ENCODE measurements at places on chromosomes 5 and 9. TPM values are rescaled to one million over a fixed set of nuclear protein-coding genes. Genes with fewer than 3 reads are reported as not detected.
A peak's percentile ranks its signal among the peaks of the same experiment; 100 is the strongest.

GRCh38 chr9:124878021-124878420, 16.1 kb downstream of the ARPC5L start:
- no peak for DNase-seq
- no peak overlapping the region for H3K4me3 ChIP-seq
- H3K27ac ChIP-seq, result no peak overlapping the region
- peaks cover 18% of the 10 kb centered on the region for H3K4me1 ChIP-seq

Gene BASP1
- total RNA-seq, result 0.18 TPM

DNA sequence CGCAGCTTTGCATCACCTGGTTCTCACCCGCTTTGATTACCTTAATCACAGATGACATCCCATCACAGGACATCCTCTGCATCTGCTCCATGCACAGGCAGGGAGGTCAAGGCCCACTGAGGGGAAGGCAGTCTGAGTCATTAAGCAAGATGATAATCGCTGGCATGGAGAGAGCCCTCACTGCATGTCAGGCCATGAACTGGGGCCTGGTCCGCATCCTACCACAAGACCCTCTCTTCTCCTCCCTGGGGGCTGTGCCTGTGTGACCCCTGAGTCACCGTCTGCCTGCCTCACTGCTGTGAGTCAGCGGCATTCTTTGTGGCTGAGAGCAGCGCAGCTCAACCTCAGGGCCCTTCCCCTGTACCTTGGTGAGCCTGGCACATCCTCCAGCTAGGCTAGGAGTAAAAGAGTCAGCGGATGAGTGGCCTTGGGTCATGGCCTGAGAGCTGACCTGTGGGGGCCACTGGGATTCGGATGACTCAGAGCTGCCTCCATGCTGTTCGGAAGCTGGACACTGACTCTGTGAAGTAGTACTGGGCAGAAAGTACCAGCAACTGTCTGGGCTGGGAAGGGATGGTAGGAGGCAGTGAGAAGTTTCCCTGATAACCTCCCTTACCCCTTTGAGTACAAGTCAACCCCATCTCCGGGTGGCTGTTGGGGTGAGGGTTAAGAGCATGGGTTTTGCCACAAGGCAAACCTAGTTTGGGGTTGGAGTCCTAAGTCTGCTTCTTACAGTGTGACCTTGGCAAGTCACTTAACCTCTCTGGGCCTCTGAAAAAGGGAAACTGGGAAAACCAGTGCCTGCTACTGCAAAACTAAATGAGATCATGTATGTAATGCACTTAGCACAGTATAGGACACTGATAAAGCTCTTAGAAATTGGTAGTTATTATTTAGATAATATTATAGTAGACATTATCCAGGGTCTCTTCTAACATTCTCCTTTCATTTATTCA, 14.6 kb upstream of the ARSI start:
- H3K4me1 ChIP-seq, result peaks cover 3% of the 10 kb centered on the region
- H3K27ac ChIP-seq, result no peak overlapping the region
- no peaks in the 10 kb centered on the region for H3K27me3 ChIP-seq
- no peaks in the 10 kb centered on the region for H3K36me3 ChIP-seq
- no peak overlapping the region for H3K4me3 ChIP-seq

Gene BAAT
- not detected for total RNA-seq

GRCh38 chr5:62900976-62901375, 322.4 kb downstream of the LRRC70 start:
- no peaks in the 10 kb centered on the region for H3K36me3 ChIP-seq
- H3K27me3 ChIP-seq, result no peaks in the 10 kb centered on the region
- H3K4me3 ChIP-seq, result no peak overlapping the region
- H3K4me1 ChIP-seq, result no peaks in the 10 kb centered on the region
- DNase-seq, result no peak
- H3K27ac ChIP-seq, result no peak overlapping the region

GRCh38 chr5:137152616-137153015, 346.5 kb downstream of the SPOCK1 start:
- no peaks in the 10 kb centered on the region for H3K36me3 ChIP-seq
- H3K4me1 ChIP-seq, result no peaks in the 10 kb centered on the region
- no peak overlapping the region for H3K4me3 ChIP-seq
- H3K27me3 ChIP-seq, result peaks cover 2% of the 10 kb centered on the region
- no peak overlapping the region for H3K27ac ChIP-seq

DNA sequence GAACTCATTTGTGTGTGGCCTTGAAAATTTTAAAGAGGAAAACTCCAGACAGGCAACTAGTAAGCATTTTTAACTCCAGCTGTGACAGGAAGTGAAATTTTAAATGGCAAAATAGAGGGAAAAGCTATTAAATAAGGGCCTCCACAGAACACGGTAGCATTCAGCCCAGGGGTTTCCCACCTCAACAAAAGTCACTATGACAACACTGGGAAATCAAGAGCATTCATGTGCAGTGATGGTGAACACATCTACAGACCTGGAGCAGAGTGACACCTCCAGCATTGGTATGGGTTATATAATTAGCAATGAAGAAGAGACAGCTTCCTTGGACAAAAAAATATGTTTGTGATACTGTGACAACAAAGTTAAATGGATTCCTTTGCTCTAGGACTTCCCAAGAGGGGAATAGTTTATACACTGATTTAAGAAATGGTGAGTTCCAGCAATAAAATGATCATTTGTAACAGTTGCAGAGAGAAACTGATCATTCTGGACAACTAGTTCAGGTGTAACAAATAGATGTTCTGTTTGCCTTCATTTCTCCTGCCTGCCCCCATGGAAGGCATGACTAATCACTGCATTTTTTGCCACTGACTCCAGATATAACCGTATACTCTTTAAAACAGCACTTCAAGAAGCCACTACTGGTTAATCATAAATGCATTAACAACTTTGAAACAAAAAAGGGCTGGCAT, 93.3 kb upstream of the SLC44A1 start:
- DNase-seq, result no peak
- no peak overlapping the region for H3K4me3 ChIP-seq
- H3K27ac ChIP-seq, result no peak overlapping the region
- no peaks in the 10 kb centered on the region for H3K27me3 ChIP-seq
- H3K36me3 ChIP-seq, result no peaks in the 10 kb centered on the region
- H3K4me1 ChIP-seq, result peaks cover 12% of the 10 kb centered on the region

GRCh38 chr9:114487607-114488300, 17.5 kb downstream of the WHRN start:
- H3K36me3 ChIP-seq, result no peaks in the 10 kb centered on the region
- peak overlapping the region; percentile 9 for H3K27ac ChIP-seq
- peaks cover 27% of the 10 kb centered on the region for H3K4me1 ChIP-seq
- peak; percentile 73 for DNase-seq
- H3K4me3 ChIP-seq, result no peak overlapping the region
- no peaks in the 10 kb centered on the region for H3K27me3 ChIP-seq

Gene RLN2
- total RNA-seq, result 5.5 TPM

GRCh38 chr9:133075925-133076630, 14.3 kb downstream of the CEL start:
- no peaks in the 10 kb centered on the region for H3K4me1 ChIP-seq
- peaks cover 4% of the 10 kb centered on the region for H3K36me3 ChIP-seq
- no peak for DNase-seq
- no peak overlapping the region for H3K4me3 ChIP-seq

GRCh38 chr9:83508067-83508466, 30.1 kb downstream of the FRMD3 start:
- peaks cover 10% of the 10 kb centered on the region for H3K4me1 ChIP-seq
- H3K27me3 ChIP-seq, result no peaks in the 10 kb centered on the region
- H3K36me3 ChIP-seq, result no peaks in the 10 kb centered on the region
- H3K4me3 ChIP-seq, result no peak overlapping the region
- DNase-seq, result peak; percentile 8

DNA sequence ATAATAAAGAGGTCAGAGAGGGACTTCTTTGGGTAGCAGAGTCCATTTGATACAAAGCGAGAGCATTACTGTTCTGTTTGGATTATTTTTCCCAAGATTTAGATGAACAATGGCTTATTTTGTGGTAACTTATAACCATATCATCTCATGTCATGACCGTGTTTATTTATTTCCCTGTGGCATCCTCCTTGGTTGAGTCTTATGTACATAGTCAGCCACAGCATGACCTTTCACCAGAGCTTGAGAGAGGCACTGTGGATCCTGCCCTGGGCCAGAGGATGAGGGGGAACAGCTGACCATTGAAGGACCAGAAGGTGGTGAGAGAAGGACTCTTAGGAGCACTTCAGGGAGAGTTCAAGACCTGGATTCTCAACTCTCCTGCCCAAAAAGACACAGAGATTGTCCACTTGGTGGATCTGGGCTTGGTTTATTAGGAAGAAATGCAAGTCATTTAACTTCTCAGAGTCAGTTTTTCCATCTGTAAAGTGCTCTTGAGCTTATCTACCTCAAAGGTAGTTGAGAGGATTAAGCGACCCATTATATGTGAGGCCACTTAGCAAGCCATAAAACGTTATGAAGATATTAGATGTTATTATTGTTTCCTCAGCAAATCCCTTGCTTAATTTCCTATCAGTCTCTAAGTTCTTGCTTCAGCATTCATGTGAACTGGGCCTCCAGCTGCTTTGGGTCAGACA, 51.4 kb downstream of the PPIC start:
- no peak overlapping the region for H3K27ac ChIP-seq
- DNase-seq, result no peak
- H3K27me3 ChIP-seq, result peaks cover 4% of the 10 kb centered on the region
- no peak overlapping the region for H3K4me3 ChIP-seq

DNA sequence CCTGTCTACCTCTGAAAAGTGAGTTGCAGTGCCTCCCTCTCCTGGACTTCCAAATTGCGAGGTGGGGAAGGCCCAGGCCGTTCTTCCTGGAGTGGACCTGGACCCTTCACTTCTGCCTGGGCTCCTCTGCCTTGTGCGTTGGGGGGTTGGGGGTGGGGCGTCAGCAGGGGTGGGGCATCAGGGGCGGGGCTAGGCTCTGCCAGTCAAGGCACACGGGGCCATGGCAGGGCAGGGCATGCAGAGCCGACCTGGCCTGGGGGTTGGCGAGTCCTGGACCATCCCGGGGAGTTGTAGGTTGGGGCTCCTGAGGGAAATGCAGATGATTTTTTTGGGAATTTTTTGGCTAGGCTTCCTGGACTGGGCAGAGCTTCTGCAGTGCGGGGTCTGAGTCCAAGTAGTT, 87.1 kb downstream of the EHMT1 start:
- H3K27ac ChIP-seq, result peak overlapping the region; percentile 57
- peaks cover 26% of the 10 kb centered on the region for H3K36me3 ChIP-seq
- H3K4me1 ChIP-seq, result peaks cover 41% of the 10 kb centered on the region
- DNase-seq, result no peak
- H3K27me3 ChIP-seq, result no peaks in the 10 kb centered on the region

Gene IFNB1
- total RNA-seq, result 0.87 TPM

DNA sequence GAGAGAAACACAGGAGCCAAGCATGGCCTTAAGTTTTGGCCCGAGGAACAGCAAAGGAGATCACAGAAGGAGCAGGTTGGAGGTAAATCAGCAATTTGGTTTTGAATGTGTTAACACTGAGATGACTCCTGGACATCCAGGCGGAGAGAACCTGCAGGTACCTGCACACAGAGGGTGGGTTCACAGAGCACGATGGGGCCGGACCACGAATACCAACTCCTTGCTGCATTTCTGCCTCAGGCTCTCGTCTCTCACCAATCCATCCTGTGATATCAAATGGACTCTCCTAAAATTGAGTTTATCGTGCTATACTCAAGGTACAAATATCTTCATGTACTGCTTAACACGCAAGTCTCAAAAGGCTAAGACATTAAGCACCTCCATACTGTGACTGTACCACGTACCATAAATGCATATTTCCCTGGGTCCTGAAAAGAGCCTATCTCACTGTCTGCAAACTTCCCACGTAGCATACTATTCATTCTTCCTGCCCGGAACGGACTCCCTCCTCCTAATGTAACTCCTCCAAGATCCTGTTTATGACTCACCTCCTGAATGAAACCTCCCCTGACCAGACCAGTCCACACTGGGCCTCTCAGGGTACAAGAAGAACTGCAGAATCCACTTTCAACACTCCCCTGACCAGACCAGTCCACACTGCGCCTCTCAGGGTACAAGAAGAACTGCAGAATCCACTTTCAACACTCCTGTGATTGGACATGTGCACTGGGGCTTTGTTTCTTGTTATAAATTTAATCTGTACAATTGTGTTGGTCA, 380.8 kb upstream of the RFX3 start:
- H3K27ac ChIP-seq, result no peak overlapping the region
- H3K4me3 ChIP-seq, result no peak overlapping the region
- peaks cover 3% of the 10 kb centered on the region for H3K27me3 ChIP-seq
- no peaks in the 10 kb centered on the region for H3K36me3 ChIP-seq
- H3K4me1 ChIP-seq, result no peaks in the 10 kb centered on the region

GRCh38 chr5:167712986-167713585, 578.4 kb upstream of the WWC1 start:
- no peak overlapping the region for H3K27ac ChIP-seq
- no peaks in the 10 kb centered on the region for H3K27me3 ChIP-seq
- H3K4me1 ChIP-seq, result no peaks in the 10 kb centered on the region
- no peaks in the 10 kb centered on the region for H3K36me3 ChIP-seq
- no peak for DNase-seq

DNA sequence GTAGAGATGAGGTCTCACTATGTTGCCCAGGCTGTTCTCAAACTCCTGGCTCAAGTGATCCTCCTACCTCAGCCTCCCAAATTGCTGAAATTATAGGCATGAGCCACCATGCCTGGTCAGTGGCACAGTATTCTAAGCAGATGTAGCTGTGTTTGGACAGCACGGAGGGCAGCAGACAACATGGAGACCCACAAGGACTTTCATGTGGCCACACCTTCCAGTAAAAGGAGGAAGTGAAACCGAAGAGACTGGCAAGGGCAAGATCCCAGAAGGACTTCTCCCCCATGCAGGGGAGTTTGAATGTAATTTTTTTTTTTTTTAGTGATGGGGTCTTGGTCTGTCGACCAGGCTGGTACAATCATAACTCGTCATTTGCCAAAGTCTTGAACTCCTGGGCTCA, 172.2 kb downstream of the TRPM3 start:
- H3K4me3 ChIP-seq, result no peak overlapping the region
- no peaks in the 10 kb centered on the region for H3K27me3 ChIP-seq
- no peak overlapping the region for H3K27ac ChIP-seq
- no peak for DNase-seq
- no peaks in the 10 kb centered on the region for H3K4me1 ChIP-seq

- no peak overlapping the region for H3K27ac ChIP-seq
- H3K27me3 ChIP-seq, result no peaks in the 10 kb centered on the region
- H3K4me3 ChIP-seq, result no peak overlapping the region
- peaks cover 18% of the 10 kb centered on the region for H3K4me1 ChIP-seq
- DNase-seq, result no peak
These were observed 19.3 kb downstream of the RAD50 start for GRCh38 chr5:132576123-132576522.

Gene SEPTIN8
- 27.1 TPM for total RNA-seq

Gene ANKRD55
- total RNA-seq, result not detected

Gene KCNV2
- total RNA-seq, result not detected

- peaks cover 13% of the 10 kb centered on the region for H3K4me1 ChIP-seq
- H3K27ac ChIP-seq, result no peak overlapping the region
- H3K36me3 ChIP-seq, result no peaks in the 10 kb centered on the region
- H3K4me3 ChIP-seq, result no peak overlapping the region
These were observed 4.3 kb downstream of the NKD2 start for GRCh38 chr5:1012900-1013237.

Gene GARIN3
- 1.1 TPM for total RNA-seq

Gene TMOD1
- 0.47 TPM for total RNA-seq

- no peaks in the 10 kb centered on the region for H3K4me1 ChIP-seq
- H3K36me3 ChIP-seq, result no peaks in the 10 kb centered on the region
- no peaks in the 10 kb centered on the region for H3K27me3 ChIP-seq
These were observed 4.3 kb upstream of the IFNK start for GRCh38 chr9:27519466-27520465.
